ENCODE measurements at places on chromosomes 4 and X.

GRCh38 chr4:86596807-86597206 is 2.7 kb downstream of the PTPN13 start:
- no peak for DNase-seq

DNA sequence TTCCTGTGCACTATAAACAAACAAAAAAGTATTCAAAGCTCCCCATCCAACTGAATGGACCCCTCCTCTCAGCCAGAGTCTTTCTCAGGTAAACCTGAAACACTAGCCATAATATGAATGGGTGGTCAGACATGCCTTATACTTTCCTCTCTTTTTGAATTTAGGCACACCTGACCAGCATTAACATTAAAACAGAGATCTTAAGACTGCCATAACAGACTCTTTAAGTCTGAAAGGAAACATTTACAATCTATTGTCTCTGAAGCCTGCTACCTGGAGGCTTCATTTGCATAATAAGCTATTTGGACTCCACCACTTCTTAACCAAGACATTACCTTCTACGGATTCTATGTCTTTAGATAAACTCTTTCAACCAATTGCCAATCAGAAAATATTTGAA is 56.9 kb upstream of the SPIN4 start:
- peak; percentile 22 for DNase-seq

- no peak for DNase-seq
Observed at GRCh38 chr4:146495269-146495668, 26.5 kb downstream of the SLC10A7 start.

DNA sequence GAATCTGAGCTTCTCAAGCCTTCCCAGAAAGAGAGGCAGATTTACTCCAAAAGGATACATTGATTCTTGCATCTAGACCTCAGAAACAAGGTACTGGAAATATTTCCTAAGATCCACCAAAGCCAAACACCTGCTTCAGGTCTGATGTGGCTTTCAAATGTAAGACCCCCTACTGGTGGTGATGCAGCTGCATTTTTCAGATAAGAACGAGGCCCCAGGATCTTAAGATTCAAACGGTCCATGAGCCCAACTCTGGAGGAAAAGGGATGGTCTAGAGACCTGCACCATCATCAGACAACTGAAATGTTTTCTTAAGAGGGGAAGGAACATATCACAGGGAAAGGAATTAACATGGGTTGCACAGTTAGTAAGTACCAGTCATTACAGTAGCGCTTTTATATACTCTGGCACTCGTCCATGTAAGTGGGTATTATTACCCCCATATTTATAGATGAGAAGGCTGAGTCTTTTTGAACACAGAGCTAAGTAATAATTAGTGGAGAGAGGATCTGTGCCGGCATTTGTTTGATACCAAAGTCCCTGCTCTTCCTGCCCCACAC is 73.7 kb downstream of the LEF1 start:
- DNase-seq: no peak

DNA sequence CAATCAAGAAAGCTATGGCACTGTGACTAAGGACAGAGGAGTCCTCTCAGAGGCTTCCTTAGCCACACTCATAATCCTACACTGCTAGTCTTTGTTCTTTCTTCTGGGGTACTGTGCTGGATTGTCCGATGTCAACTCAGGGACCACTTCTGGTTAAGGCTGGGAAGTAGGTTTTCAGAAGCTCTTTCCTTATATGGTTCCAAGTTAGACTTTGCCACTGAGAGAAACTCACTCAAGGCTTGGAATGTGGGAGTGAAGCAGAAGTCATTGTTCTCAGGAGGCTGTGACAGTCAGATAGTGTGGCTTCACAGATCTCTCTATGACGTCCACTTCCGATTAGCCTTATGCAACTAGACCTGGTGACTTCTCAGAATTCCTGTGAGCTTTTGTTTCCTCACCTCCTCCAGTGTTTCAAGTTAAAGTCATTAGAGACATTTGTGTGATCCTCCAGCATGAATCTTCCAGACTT is 317.3 kb upstream of the F9 start:
- no peak for DNase-seq

DNA sequence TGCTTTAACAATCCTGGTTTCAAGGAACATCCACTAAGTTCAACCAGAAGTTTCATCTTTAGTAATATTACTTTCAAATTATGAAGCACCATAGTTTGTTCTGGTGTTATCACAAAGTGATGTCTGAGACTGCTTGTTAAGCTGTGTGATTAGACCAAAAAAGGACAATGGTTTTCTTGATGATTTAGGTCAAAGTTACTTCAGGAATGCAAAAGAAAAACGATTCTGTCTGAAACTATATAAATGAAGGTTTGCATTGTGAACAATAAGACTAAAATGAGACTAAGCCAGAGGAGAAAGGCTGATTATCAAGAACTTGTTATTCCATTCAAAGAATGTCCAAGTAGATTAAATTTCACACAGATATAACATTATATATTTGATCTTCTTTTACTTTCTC is 122.4 kb upstream of the ETNPPL start:
- no peak for DNase-seq

DNA sequence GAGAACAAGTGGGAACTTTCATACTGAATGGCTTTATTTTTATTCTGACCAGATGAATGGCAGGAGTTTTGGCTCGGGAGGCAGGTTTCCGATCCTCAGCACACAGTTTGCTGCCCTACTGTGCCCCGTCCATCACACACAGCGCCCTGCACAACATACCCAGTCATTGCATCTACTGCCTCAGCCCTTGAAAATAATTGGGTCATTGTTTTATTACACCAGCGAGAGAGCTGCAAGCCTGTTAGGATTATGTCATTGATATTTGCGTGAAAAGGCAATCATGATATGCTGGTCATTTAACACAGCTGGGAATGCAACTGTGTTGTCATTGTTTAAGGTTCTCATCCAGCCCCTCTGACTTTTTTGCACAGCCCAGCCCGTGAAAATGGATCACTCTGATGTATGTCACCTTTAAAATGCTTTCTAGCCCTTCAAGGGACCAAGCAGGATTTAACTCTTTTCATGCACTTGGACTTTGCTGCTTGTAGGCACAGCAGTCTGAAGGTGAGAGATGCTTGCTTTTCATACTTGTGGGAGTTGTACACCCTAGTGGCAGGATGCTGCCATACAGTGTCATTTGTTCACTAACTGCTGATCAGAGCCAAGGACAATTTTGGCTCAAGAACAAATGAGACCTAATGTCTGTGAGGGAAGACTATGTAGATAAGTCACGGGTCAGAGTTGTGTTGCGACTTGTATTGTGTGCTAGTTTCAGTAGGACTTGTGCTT is 62.3 kb downstream of the RTL9 start:
- no peak for DNase-seq

- no peak for DNase-seq
Observed at GRCh38 chrX:142613403-142613802, 408.3 kb upstream of the MAGEC2 start.

DNA sequence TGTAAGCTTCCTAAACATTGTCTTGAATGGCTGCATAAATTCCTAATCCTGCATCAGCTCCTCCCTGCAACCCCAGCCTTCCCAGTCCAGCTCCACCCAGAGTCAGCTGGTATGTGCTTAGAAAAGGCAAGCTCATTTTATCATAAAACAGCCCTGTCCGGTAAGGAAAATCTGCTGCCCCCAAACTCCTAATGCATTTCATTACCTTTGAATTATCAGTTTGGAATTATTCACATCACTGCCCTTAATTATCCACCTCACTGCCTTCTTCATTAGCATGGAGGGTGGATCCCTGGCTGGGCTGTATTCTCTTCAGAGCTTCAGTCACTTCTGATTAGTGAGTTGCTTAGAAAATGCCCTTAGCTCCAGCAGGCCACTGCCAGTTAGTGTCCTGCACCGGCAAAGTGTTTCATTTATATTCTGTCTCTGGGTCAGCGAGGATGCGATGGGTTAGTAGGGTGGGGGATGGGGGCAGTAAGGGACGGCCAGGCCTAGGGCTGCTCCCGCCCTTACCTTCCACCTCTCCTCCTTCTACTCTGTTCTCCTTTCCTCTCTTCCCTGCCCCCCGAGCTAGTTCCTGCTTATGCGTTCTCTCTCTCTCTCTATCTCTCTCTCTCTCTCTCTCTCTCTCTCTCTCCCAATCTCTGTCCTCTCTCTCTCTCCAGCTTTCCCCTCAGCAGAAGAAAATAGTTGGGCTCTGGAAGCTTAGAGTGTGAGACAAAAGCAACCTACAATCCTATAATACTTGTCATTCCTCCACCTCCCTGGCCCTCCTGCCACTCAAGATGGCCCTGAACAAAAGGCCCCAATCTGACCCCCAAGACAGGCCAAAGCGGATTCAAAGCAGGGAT is 174.8 kb upstream of the KLF3 start:
- peak; percentile 69 for DNase-seq

- DNase-seq: no peak
Observed at GRCh38 chr4:26821677-26822503, 38.8 kb upstream of the STIM2 start.

DNA sequence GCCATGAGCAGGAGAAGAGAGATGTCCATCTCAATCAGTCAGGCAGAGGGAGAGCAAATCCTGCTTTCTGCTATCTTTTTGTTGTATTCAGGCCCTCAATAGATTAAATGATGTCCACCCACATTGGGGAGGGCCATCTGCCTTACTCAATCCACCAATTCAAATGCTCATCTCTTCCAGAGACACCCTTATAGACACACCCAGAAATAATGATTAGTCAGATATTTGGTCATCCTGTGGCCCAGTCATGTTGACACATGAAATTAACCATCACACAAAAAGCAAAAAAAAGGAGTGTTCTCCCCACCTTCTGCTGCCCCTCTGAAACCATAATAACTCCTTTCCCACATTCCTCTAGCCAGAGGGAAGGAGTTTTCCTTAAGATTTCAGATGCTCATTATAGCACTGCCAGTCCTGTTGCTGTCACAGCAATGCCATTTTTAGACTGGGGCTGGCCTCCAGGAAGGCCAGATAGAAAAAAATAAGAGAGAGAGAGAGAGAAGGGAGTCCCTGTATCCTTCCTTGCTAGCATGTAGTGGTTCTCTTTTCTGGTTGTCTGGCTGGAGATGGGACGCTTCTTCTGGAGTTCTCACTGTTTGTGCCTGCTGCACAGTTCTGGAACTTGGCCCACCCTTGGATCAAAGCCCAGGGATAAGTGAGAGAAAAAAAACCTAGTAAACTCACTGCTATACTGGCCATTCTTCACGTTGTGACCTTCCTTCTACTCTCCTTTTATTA is 177.7 kb downstream of the RBM46 start:
- DNase-seq: no peak

GRCh38 chr4:5378002-5378401 is 326.7 kb downstream of the STK32B start:
- peak; percentile 21 for DNase-seq

GRCh38 chr4:105120626-105121025 is 26.1 kb upstream of the TET2 start:
- no peak for DNase-seq

DNA sequence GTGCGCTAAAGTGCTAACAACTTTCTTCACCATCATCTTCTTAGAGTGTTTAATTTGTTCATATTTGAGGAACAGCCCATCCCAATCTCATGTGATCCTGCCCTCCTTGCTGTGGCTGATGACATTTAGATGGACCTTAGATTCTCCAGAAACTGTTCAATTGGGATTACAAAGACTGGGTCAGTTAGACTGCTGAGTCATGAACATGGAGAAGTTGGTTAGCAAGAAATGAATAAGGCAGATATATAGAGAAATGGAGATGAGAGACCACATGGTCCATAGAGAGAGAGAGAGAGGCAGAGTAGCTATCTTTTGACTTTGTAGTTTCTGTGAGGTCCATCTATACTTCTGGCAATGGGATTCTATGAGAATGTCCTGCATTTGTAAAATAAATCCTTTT is 275.9 kb downstream of the GLUD2 start:
- no peak for DNase-seq

DNA sequence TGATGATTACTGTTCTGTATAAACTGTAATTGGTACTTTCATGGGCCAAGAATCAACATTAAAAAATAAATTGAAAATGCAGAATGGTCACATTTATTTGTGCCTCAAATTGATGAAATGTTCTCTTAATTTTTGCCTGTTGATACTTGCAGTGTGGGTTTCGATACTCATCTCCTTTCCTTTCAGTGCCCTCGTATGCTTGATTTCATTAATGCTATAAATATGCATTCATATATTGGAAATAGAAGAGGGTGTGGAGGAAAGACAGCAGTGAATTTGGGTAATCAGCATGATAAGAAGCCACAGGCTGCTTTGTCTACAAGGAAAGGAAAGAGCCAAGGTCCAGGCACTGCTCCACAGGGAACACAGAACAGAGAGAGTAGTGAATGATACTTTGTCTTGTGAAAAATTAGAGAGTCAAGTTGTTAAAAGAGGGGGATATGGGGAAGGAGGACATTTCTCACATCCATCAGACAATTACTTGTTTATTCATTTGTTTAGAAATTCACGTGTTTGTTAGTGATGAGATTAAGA is 1.0 kb upstream of the DDX60 start:
- DNase-seq: peak; percentile 33

- DNase-seq: no peak
Observed at GRCh38 chr4:182711211-182711610, 206.0 kb downstream of the DCTD start.

DNA sequence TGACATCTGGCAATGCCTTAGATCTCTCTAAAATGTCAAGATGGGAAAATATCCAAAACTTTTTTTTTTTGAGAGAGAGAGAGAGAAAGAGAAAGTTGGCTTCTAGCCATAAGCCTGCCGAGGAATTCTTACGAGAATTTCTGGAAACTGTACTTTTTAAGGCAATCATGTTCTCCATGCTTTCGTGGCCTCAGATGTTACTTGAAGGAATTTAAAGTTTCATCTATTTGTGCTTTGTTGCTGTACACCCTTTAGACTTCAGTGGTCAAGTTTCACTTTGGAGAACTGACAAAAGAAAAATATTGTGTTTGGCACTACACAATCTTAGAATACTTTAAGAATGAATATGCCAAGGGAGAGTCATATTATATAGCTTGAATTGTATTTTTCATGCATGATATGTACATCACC is 53.9 kb downstream of the FAT4 start:
- no peak for DNase-seq

GRCh38 chrX:48714573-48714972 is 18.0 kb downstream of the SUV39H1 start:
- DNase-seq: no peak

DNA sequence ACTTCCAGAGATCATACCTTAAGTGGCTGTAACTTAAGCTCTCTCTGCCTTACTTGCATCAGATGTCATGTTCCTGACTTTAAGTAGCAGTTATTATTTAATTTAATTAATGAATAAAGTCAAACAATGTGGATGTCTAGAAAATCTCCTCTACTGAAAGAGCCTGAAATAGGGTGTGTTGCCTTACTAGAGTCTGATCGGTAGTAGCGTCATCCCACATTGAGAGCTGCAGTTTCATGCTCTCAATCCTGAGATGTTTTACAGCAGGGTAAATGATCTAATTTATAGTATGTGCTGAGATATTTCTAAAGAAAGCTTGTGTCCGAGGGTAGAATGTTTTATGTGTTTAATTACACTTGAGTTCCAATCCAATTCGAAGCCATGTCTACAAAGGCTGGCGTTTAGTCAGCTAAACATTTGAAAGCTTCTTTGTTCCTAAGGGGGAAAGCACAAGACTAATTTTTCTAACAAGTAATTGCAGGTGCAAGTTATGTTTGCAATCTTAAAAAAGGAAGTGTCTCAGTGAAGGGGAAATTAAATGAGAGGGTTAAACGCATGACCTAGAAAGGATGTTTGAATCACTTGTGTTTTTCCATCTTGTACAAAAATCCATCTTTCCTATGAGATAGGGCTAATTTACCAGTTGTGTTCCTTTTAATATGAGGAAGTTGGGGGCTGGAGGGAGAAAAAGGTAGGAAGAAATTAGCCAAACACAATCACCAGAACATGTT is 391.0 kb upstream of the MAGEB2 start:
- no peak for DNase-seq

GRCh38 chrX:155718972-155719586 is 106.3 kb upstream of the TMLHE start:
- no peak for DNase-seq

All from GM23338 (cell line).